ENCODE measurements at places on chromosomes 4 and X. TPM values are rescaled to one million over a fixed set of nuclear protein-coding genes. Genes with fewer than 3 reads are reported as not detected.

The CXCL5 gene
- total RNA-seq: 0.54 TPM

The LGI2 gene
- total RNA-seq: not detected

The SPARCL1 gene
- total RNA-seq: not detected

The ZNF330 gene
- total RNA-seq: 34.1 TPM

The GPR78 gene
- not detected for total RNA-seq

The KCND1 gene
- 0.86 TPM for total RNA-seq

- DNase-seq: no peak
Observed at GRCh38 chr4:9938933-9939332, 82.4 kb downstream of the SLC2A9 start.

GRCh38 chr4:98345838-98346237 lies 84.7 kb downstream of the RAP1GDS1 start:
- no peak for DNase-seq

GRCh38 chrX:114134465-114134864 lies 449.4 kb upstream of the HTR2C start:
- DNase-seq: peak; percentile 61

GRCh38 chrX:29143756-29144155 lies 556.5 kb downstream of the IL1RAPL1 start:
- DNase-seq: no peak

- peak; percentile 88 for DNase-seq
Observed at GRCh38 chr4:168541266-168541953, 44.6 kb downstream of the PALLD start.

DNA sequence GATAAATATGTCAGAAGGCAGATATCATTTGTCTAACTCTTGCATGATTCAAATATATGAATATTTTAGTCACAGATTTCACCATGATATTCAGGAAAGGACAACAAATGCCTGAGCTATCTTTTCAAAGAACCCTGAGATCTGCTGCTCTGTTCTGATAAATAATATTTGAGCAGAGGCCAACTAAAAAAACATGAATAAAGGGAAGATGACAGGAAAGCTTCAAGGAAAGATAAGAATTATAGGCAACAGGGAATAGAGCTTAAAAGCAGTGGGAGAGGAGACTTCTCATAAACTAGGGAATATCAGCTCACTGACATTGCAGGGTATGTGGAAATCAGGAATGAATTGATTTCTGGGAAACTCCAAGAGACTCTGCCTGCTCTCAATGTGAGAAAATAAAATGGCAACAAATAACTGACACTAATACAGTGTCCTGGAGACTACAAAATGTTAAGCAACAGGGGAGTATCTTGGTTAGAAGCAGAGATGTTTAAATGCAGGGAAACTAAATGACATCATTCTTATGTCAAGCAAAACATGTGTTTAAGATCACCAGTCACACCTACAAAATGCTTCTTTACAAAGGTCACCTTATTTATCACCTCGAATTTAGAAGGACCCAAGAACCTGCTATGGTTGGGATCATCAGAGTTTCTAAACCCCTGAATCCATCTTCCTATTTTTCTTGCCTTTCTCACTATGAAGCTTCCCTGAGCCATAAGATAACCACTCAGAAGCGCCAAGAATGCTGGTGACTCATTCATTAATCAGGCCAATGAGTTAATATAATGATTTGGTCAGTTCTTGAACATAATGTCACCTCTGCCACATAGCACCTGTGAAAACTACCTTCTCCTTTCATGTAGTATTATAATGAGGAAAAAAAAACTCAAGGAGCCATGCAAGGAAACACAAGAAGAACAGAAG lies 78.1 kb downstream of the NDST3 start:
- peak; percentile 24 for DNase-seq

DNA sequence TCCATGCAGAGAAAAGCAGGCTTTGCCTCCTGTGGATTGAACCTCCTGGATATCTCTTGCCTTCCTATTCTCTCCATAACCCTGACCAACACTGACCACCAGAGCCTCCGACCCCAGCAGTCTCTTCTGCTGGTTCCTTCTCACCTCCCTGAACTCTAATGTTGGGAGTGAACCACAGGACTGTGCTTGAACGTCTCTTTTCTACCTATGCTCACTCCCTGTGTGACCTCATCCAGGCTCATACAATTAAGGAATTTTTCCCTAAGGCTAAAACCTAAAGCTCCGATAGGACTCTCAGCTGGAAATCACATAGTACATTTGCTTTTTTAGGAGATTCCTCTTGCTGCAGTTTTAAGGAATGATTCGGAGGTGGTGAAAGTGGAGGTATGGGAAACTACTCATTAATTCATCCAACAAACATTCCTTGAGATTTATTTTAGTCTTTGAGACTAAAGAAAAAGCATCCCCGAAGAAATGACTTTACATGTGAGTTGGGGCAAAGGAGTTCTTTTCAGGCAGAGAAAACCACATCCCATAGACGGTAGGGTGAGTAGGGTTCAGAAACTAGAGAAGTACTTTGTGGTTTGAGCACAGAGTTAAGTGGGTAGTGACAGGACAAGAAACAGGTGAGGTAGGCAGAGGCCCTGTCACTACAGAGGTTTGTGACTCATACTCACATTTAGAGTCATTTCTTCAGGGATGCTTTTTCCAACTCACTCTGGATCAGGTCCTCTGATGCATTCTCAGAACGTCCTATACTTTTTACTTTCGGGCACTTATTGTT lies 30.8 kb downstream of the NDNF start:
- no peak for DNase-seq

DNA sequence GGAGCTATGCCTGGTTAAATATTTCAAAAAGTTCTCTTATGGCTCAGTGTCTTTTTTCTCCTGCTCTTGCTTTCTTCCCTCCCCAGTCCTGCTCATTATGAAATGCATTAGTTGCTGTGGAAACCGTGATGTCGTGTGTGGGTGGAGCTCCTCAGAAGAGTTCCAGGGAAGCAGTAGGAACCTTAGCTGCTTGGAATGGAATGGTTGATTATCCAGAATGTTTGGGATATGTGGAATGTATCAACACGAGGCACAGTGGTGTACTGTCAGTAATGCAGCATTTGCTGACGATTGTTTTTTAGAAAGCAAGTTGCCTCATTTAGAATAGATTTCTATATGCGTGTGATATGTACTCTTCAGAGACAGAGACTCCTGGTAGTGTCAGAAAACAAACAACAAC lies 333.2 kb downstream of the ARHGAP10 start:
- peak; percentile 22 for DNase-seq

DNA sequence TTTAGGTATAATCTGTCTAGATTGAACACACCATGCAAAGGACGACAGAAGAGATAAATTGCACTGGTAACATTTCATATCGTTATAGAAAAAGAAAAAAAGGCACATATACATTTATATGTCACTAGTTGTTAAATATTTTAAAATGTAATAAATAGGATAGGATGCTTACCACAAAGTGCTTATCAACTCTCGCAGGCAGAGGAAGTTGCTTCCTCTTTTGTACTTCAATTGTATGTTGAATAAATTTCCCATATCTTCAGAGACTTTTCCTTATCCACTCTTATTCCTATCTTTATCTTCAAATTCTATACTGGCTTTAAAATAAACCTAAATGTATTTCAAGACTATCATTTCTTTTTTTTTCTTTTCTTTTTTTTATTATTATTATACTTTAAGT lies 163.3 kb upstream of the SPOCK3 start:
- no peak for DNase-seq

- DNase-seq: no peak
Observed at GRCh38 chr4:57110640-57111511, 691 bp upstream of the IGFBP7 start.

DNA sequence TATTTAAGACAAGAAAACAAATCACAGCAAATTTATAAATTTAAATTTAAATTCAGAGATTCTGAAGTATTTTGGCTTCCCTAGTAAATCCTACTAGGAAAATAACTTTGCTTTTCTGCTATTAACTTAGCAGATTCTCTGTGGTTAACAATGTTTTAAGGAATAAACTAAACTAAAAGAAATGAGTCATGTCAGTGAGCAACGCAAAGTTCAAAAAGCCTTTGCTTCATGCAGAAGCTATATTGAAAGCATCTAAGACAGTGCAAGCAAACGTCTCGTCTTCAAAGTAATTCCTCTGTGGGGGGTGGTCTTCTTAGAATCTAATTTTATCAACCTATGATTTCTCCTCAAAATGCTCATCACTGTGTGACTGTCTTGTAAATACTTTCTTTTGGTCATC lies 30.1 kb downstream of the GABRB1 start:
- no peak for DNase-seq

DNA sequence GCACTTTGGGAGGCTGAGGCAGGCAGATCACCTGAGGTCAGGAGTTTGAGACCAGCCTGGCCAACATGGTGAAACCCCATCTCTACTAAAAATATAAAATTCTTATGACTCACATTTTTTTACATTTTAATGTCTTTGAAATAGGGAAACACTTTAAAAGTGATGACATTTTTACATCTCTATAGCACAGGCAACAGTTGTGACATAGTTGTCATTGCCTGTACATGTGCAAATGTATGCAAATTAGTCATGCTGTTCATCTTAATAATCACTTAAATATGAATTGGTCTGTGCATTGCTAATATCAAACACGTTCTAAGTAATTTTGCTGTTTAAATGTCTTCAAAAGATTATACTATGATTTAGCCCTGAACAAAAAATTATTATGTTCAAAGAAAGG lies 41.7 kb downstream of the ZGRF1 start:
- DNase-seq: no peak

DNA sequence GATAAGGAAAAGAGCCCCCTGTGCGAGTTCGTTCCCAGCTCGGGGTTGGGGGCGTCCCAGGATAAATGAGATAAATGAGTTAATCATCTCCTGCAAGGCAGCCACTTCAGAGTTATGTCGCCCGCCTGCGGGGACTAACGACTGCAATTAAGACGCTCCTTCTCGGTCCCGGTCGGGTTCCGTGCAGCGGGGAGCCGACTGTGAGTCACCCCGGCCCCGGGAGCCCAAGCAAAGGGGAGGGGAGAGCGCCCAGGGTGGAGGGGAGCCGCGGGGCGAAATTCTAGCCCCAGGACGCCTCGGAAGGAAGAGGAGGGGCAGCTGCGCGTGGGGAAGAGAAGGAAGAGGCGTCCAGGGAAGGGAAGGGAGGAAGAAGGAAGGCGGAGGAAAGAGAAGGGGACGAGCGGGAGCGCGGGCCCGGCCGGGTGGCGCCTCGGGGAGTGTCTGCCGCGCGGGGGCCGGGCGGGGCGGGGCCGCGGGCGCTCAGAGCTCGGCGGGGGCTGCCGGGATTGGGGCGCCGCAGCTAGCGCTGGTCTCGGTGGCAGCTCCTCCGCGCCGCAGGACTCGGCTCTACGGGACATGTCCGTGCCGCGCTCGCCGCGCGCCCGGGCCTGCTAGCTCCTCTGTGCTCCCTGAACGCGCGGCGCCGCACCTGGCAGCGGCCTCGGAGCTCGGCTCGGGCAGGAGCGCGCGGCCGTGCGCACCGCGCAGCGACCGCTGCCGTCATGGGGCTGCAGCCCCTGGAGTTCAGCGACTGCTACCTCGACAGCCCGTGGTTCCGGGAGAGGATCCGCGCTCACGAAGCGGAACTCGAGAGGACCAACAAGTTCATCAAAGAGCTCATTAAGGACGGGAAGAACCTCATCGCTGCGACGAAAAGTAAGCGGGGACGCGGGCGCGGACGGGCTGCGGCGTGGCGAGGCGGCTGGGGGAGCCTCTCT lies at the start of gene ARHGAP10:
TSS of gene ARHGAP10 (plus strand) at position 509 of the 938 bp plus-strand sequence. CDS start at position 723, 214 bp downstream.
- peak; percentile 85 for DNase-seq

DNA sequence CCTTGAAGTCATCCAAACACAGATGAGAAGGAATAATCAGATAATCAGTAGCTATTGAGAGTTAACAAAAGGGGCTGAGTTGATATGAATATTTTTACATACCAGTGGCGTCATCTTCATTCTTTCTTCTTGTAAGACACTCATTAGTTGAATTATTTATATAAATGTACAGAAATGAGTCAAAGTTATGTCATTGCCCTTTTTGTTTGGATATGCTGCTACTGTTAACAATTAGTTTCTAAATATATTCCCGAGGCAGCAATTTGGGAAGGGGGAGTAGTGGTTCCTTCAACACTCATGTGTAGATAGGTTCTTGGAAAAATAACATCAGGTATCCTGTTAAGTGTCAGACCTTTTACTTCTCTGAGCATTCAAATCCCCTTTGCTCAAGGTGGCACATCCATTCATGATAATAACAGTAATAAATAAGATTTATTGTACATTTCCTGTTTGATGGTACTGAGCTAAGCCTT lies 436.6 kb downstream of the SPRY1 start:
- no peak for DNase-seq
